ENCODE measurements at places on chromosomes 3 and 15. TPM values are rescaled to one million over a fixed set of nuclear protein-coding genes. Genes with fewer than 3 reads are reported as not detected.

The UMPS gene
- 24.1 TPM for total RNA-seq

The IFT57 gene
- total RNA-seq: 44.8 TPM

The TJP1 gene
- 47.1 TPM for total RNA-seq

The STX19 gene
- total RNA-seq: 1.0 TPM

- DNase-seq: no peak
- peaks cover 6% of the 10 kb centered on the region for H3K4me1 ChIP-seq
- no peaks in the 10 kb centered on the region for H3K36me3 ChIP-seq
- no peak overlapping the region for H3K4me3 ChIP-seq
- H3K27ac ChIP-seq: peak overlapping the region; percentile 23
- H3K27me3 ChIP-seq: no peaks in the 10 kb centered on the region
Measured at GRCh38 chr15:39127151-39127790, 453.6 kb upstream of the THBS1 start.

DNA sequence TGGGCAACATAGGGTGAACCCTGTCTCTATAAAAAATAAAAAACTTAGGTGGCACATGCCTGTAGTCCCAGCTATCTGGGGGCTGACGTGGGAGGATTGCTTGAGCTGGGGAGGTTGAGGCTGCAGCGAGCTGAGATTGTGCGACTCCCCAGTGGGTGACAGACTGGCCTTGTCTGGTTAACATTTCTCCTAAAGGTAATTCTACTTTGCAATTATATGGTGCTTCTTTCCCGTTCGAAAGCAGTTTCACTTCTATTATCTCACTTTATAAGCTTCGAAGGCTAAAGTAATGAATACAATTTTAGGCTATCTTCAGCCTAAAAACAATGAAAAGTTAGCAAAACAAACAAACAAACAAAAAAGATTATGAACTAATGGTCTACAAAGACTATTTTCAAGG, 35.3 kb downstream of the COMMD2 start:
- no peak overlapping the region for H3K27ac ChIP-seq
- H3K4me3 ChIP-seq: no peak overlapping the region
- no peaks in the 10 kb centered on the region for H3K4me1 ChIP-seq

DNA sequence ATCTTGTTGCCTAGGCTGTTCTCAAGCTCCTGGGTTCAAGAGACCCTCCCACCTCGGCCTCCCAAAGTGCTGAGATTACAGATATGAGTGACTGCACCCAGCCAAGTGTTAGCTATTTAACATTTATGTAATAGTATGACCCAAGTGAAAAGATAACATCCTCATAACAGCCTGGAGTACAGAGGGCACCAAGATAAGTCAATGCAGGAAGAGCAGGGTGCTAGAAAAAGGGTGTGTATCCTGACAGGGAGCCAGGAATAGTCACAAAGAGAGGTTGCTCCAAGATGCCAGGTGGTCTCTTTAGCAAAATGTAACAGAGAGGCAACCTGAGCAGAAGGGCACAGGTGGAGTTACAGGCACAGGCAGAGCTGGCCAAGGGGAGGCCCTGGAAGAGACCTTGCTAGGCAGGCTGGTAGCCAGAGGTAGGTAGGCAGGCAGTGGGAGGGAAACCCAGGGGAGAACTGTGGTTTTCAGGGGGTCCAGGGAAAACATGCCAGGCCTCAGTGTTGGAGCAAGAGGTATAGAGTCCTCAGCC, 277.4 kb downstream of the ERC2 start:
- no peaks in the 10 kb centered on the region for H3K36me3 ChIP-seq
- H3K27me3 ChIP-seq: no peaks in the 10 kb centered on the region
- no peak overlapping the region for H3K4me3 ChIP-seq
- H3K4me1 ChIP-seq: no peaks in the 10 kb centered on the region
- no peak for DNase-seq
- H3K27ac ChIP-seq: no peak overlapping the region

DNA sequence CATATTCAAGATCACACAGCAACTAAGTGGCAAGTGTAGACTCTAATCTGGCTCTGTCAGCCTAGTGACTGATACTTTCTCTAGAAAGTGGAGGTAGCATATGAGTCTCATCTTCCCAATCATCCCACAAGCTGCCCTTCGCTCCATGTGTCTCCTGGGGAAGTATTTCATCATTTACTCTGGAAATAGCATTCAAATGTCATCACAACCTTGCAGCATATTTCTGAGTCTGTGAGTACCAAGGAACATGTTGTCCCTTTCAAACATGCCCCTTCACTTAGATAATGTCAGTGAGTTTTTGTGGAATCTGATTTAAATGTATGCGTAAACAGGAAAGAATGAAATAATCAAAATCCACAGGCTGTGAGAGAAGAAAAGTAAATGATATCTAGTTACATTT, 322.9 kb downstream of the SLC9A9 start:
- H3K4me3 ChIP-seq: no peak overlapping the region
- H3K4me1 ChIP-seq: peaks cover 4% of the 10 kb centered on the region
- no peaks in the 10 kb centered on the region for H3K27me3 ChIP-seq
- DNase-seq: no peak

GRCh38 chr3:58470363-58471024, 21.4 kb upstream of the KCTD6 start:
- H3K4me3 ChIP-seq: no peak overlapping the region
- no peak for DNase-seq
- no peak overlapping the region for H3K27ac ChIP-seq
- H3K4me1 ChIP-seq: peaks cover 44% of the 10 kb centered on the region
- H3K27me3 ChIP-seq: no peaks in the 10 kb centered on the region

DNA sequence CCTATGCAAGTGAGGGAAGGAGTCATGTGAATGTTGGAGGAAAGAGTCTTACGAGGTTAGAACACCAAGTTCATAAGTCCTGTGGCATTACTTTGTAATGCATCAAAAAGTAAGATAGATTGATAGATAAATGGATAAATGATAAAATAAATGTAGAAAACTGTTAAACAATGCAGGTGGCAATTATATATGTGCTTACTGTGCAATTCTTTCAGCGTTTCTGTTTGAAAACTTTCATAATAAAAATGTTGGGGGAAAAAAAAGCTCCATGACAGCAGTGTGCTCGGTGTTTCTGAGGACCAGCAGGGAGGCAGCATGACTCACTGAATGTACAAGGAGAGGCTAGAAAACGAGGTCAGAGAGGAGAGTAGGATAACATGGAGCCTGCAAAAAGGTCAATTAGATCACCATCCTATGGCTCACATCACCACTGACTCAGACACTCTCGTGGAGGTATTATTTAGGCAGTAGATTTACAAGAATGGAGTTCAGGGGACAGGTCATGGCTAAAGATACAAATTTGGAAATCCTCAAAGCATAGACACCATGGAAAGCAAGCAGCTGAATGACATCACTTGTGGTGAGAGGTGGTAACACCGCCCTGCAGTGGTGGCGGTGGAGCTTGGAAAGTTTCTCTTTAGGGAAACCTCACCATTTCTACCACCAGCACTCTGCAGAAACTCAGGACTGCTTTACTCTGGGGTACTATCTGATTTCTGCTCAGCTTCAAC, 219.8 kb downstream of the CTNNB1 start:
- H3K4me3 ChIP-seq: no peak overlapping the region
- H3K4me1 ChIP-seq: no peaks in the 10 kb centered on the region
- H3K36me3 ChIP-seq: no peaks in the 10 kb centered on the region
- H3K27me3 ChIP-seq: no peaks in the 10 kb centered on the region
- H3K27ac ChIP-seq: no peak overlapping the region

All from spleen (tissue), 13 donors.